ENCODE measurements at places on chromosomes 5 and 9. TPM values are rescaled to one million over a fixed set of nuclear protein-coding genes. Genes with fewer than 3 reads are reported as not detected.

The IFNA13 gene
- not detected for total RNA-seq

The SLC36A2 gene
- not detected for total RNA-seq

The EQTN gene
- total RNA-seq: not detected

The MYO10 gene
- 67.4 TPM for total RNA-seq

The SEMA6A gene
- total RNA-seq: 0.05 TPM

The PIP5KL1 gene
- 2.1 TPM for total RNA-seq

The FGD3 gene
- total RNA-seq: 0.23 TPM

The TTLL11 gene
- total RNA-seq: 3.6 TPM

The PTGS1 gene
- 1.3 TPM for total RNA-seq

The RMRP gene
- total RNA-seq: 45.5 TPM

The FRMPD1 gene
- 0.02 TPM for total RNA-seq

The ALDH1A1 gene
- total RNA-seq: 5,926 TPM

The CDC20B gene
- total RNA-seq: 0.14 TPM

The FAM200C gene
- 2.7 TPM for total RNA-seq

The FKBP15 gene
- 19.5 TPM for total RNA-seq

The ABCA2 gene
- total RNA-seq: 26.9 TPM

The PCDHA1 gene
- 0.10 TPM for total RNA-seq

The PFN3 gene
- not detected for total RNA-seq

The CCNI2 gene
- total RNA-seq: 0.20 TPM

The TAS2R1 gene
- total RNA-seq: not detected

The PCDHGA4 gene
- 0.09 TPM for total RNA-seq

The FAXDC2 gene
- 0.07 TPM for total RNA-seq

The ELOVL7 gene
- 15.6 TPM for total RNA-seq

The FAM78A gene
- total RNA-seq: 0.40 TPM

The SET gene
- total RNA-seq: 477 TPM
